Mesenteric fat pad (tissue), 1 donor: ENCODE measurements at places on chromosomes 2 and 18. TPM values are rescaled to one million over a fixed set of nuclear protein-coding genes. Genes with fewer than 3 reads are reported as not detected.

DNA sequence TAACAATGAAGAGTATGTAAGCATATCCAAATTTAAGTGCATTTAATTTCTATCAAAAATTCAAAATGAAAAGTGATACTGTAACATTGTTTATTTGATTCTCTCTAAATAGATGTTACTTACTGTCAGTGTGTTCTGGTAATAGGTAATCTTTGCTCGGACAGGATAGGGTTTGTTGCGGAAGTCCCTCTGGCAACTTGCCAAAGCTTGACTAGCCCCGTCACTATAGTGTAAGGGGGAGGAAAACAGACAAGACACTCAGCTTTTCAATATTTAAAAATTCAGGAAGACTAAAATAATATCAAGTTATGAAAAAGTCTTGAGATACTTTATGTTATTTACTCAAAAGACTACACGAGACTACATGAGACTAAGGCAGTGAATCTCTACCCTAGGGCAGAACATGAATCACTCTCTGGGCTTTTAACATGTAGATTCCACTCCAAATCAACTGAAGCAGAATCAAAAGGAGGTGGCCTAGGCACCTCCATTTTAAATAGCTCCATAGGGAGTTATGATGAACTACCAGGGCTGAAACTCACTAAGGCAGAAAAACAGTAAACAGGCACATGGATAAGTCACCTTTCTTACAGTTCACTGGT, 5.9 kb downstream of the LMAN1 start:
- no peak for DNase-seq

GRCh38 chr18:9984080-9984479, 70.3 kb downstream of the VAPA start:
- no peak for DNase-seq

The LGALSL gene
- total RNA-seq = 21.7 TPM

The SERPINB4 gene
- not detected for total RNA-seq

GRCh38 chr2:54261537-54261936, 5.5 kb upstream of the TSPYL6 start:
- DNase-seq = no peak
